ENCODE measurements at places on chromosomes 1 and 21.

- peak; percentile 18 for DNase-seq
These were observed 102.4 kb upstream of the BACE2 start for GRCh38 chr21:41065539-41065938.

DNA sequence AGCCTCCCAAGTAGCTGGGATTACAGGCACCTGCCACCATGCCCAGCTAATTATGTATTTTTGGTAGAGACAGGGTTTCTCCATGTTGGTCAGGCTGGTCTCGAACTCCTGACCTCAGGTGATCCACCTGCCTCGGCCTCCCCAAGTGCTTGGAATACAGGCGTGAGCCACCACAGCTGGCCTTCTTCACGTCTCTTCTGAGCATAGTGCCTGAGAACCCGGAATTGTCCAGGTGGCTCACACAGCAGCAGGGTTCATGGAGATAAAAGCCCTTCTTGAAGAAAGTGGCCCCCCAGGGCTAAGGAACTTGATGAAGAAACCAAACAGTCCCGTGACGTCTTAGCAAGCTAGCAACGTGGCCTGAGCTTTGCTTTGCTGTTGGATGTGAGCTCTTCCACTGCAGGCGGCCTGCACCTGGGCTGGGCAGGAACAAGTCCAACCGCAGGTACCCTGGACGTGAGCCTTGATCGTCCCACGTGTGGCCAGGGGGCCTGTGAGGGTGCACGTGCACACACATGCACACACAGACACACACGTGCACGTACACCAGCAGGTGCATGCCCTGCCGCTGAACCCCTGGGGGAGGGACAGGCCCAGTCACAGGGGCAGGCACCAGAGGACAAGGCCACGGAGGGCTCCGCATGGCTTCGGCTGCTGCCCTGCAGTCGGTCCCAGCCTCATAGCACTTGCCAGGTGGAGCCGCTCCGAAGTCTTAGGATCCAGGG lies 23.4 kb upstream of the TRAPPC10 start:
- DNase-seq = no peak

- DNase-seq = peak; percentile 67
These were observed 679 bp downstream of the ABL2 start for GRCh38 chr1:179228783-179229213.

- DNase-seq = peak; percentile 53
These were observed 150.0 kb downstream of the TOMM20 start for GRCh38 chr1:234978397-234979295.

DNA sequence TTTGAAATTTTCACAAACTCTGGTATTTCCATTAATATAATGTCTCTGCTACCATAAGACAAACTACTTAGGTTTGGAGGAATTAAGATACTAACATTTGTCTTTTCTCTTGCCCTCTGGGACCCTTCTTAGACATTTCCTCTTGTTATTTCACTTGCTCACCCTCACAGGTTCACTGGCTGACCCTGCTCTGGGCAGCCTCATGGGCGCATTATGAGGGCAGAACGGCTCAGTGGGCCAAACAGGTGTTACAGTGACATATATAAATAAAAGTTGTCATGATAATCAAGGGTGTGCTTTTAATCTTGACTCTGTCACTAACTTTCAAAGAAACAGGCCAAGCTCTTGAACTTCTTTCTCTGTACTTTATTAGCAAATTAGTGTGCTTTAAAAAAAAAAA lies 46.5 kb downstream of the ZNHIT6 start:
- no peak for DNase-seq

DNA sequence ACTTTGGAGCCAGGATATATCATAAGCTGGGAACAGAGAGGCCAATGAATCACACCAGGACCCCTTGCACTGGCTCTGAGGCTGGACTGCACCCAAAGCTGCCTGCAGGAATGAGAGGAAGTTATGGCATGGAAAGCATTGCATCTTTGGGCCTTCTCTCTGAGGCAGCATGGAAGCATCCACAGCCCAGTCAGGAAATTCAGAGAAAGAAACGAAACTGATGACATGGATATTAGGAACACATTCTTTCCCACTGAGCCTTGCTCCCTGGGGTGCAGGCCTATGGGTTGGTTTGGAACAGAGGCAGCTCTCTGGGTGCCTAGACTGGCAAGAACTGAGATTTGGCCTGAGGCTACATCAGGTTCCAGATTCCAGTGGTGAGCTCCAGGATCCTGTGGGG lies 98.6 kb downstream of the NGF start:
- no peak for DNase-seq

DNA sequence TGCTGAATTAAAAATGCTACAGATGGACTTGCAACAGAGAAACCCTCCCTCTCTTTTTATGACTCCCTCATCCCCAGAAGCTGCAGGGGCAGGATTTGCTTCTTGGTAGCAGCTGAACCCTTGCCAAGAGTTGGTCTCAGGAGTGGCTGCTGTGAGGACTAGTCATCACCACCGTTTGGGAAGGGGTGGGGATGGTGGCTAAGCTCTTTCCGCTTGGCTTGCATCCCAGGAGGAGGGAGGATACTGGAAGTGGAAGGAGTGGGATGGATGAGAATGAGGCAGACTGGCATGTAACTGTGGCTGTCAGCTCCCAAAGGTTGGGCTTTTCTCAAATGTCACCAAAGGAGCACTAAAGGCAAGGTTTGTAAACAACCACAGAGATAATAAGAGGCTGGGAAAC lies 50.8 kb upstream of the COL24A1 start:
- DNase-seq = no peak

DNA sequence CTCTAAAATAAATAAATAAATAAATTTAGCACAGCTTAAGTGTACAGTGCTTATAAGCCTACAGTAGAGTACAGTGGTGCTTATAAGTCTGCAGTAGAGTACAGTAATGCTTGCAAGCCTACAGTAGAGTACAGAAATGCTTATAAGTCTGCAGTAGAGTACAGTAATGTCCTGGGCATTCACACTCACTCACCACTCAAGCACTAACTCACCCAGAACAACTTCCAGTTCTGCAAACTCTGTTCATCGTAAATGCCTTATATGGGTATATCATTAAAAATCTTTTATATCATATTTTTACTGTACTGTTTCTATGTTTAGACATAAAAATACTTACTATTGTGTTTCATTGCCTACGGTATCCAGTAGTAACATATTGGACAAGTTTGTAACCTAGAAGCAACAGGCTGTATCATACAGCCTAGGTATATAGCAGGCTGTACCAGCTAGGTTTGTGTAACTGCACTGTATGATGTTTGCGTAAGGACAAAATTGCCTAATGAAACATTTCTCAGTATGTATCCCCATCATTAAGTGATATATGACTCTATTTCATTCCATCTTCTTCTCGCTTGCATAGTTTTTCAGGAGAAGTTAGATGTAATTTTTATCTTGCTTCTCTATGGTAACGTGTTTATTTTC lies 14.0 kb upstream of the S100B start:
- no peak for DNase-seq

GRCh38 chr1:151408891-151409290 lies 9.5 kb downstream of the PSMB4 start:
- DNase-seq = no peak

- DNase-seq = no peak
These were observed 35.4 kb downstream of the VANGL1 start for GRCh38 chr1:115677182-115677555.

GRCh38 chr1:218517459-218517858 lies 172.3 kb downstream of the TGFB2 start:
- DNase-seq = no peak

DNA sequence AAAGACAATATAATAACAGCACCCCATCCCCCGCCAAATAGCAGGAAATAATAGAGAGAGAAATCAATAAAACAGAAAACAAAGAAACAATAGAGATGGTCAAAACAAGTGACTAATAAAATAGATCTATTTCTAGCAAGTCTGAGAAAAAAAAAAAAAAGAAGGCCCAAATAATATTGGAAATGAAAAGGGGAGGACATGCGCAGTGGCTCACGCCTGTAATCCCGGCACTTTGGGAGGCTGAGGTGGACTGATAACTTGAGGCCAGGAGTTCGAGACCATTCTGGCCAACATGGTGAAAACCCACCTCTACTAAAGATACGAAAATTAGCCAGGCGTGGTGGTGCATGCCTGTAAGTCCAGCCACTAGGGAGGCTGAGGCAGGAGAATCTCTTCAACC lies 18.5 kb upstream of the HCRTR1 start:
- no peak for DNase-seq

- peak; percentile 96 for DNase-seq
These were observed 16.0 kb upstream of the LRRC7 start for GRCh38 chr1:69551476-69552324.

DNA sequence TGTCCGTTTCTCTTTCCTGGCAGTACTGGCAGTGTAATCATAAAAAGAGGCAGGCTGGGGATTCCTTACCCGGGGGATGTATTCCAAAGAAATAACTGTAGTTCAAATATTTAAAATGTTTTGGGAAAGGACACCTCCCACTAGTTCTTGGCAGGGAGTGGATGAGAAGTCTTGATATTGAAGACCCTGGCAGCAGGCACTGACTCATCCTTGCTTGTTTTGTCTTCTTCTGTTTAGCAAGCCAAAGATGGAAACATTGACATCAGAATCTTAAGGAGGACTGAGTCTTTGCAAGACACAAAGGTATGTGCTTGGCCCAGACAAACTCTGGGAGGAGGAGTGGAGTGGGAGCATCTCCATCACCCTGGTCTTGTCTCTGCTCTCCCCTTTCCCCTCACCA lies 639 bp downstream of the IL20 start:
- DNase-seq = no peak

All from OCI-M1 (cell line).